NCI-H774 (cell line): ENCODE measurements at places on chromosomes 2 and 18.

DNA sequence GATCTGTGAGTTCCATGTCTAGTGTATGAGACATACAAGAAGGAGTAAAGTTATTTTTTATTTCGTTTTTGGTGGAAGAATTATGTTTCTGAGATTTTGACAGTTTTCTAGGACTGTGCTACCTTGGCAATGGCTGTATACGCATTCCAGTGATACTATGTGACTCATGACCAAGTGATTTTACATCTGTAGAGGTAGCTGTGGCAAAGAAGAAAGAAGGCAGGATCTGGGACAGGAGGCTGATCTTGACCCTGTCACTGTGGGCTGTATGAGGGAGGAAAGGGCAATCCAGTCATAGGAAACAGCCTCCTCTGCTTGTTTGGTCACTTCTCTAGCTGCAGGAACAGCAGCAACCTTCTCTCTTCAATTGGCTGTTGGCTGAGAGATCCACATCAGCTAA is 44.0 kb upstream of the PDCL3 start:
- DNase-seq: no peak

- DNase-seq: no peak
Observed at GRCh38 chr2:185219981-185220380, 518.6 kb upstream of the FSIP2 start.

DNA sequence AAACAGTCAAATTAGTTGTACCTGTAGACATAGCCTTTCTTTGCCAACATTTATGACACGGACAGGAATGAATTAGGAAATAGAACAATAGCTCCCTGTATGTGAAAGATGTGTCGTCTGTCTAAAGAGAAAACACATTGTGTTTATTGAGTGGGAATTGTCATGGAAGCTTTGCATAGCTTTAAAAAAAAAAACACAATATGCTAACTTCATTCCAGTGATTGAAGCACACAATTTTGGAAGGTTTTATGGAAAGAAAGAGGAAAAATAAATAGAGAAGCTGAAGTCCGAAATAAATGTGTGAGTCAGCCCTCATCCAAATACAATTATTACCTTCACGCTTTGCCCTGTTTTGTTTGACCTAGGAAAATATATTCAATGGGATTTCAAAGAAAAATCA is 1095.7 kb downstream of the TSN start:
- no peak for DNase-seq

DNA sequence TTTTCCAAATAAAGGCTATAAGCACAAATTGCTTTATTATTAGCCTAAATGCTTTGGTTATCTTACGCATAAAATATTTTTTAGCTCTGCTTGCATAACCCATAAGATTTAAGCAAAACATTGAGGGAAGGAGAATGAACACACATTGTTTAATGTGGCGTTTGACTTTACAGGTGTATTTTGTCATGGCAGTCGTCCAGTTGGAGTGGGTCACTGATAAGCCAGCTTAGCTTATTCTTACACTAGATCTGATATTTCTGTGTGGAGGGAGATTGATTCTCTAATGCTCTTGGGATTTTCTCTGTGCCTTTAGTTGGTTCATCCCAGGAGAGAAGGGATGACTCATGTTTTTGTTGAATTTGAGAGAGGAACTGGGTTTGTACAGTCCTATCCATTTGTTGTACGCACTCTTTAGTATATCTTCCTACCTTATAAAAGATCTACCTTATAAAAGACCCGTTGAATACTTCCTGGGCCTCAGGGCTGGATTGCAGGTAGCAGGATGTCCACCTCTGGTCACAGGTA is 47.5 kb upstream of the ACYP2 start:
- DNase-seq: no peak

DNA sequence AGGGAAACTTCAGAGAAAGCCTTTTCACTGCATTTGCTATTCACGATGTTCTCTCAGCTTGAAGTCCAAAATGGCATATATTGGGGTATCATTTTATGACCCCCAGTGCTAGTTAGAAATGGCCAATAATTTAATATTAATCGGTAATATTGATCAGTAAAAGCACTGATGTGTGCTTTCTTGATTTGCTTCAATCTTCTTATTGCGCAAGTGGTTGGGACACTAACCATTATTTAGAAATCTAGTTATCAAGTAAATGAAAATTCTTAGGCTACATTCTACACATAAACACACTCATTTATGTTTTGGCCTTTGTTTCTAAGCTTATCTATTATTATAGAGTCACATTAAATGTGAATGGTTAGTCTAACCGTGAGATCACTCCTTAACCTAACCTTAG is 49.7 kb upstream of the VWC2L start:
- DNase-seq: no peak

- no peak for DNase-seq
Observed at GRCh38 chr2:239762655-239763269, 262.4 kb downstream of the NDUFA10 start.

GRCh38 chr2:207412787-207413310 is 116.9 kb upstream of the CREB1 start:
- no peak for DNase-seq

DNA sequence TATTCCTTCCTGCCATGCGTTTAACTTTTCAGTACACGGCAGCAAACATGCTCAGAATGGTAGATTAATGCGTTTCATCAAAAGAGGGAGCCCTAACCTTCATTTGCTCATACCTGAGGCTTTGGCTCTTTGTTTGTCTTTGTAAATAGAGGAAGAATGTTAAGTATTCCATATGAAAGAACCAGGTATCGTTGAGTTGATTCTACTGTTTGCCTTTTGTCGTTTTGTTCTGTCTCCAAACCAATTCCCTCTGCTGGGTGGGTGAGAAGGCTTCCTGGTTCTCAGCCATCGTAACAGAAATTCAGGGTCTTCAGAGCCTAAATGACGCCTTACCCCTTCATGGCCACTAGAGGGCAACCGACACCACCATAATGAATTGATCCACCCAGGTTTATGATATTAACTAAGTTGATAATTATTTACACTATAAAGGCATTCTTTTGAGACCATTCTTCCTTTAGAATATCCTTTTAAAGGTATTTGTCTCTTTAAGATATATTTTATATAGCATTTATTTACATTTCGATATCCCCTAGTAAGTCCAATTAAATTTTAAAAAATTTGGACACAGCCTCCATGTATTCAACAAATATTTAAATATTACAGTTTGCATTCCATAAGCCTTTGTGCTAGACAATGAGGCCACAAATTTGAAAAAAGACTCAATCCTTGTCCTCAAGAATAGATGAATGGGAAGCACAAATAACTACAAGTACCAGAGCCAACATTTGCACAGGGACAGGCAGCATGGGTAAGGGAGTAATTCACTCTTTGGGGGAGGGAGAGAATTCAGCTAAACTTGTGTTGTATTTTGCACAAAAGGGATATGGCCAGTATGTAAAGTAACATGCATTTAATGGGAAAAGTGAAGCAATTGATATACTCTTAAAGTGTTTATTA is 48.1 kb downstream of the TIMM21 start:
- peak; percentile 53 for DNase-seq

GRCh38 chr18:80154293-80154692 is 45.2 kb downstream of the ADNP2 start:
- DNase-seq: no peak

DNA sequence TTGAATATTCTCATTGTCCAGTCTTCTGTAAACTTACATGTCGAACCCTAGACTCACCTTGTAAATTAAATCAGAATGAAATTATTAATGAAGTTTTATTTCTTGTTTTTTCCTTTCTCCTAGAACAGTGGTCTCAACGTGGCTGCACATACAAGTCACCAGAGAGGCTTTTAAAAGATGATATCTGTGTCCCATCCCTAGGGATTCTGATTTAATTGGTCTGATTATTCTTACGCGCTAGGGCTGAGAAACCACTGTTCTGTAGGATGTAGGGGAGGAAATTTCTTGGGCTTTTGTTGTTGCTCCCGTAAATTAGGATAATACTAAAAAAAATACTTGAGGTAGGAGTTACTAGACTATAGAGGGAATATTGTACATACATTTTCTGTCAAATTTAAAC is 32.1 kb downstream of the PPM1B start:
- DNase-seq: no peak

- DNase-seq: no peak
Observed at GRCh38 chr18:58161659-58162058, 117.6 kb downstream of the NEDD4L start.

GRCh38 chr2:44746856-44747615 is 194.5 kb upstream of the SIX3 start:
- DNase-seq: no peak

GRCh38 chr2:181517685-181518301 is 60.6 kb downstream of the ITGA4 start:
- DNase-seq: no peak

- no peak for DNase-seq
Observed at GRCh38 chr2:7738596-7738995, 821.4 kb downstream of the RNF144A start.

DNA sequence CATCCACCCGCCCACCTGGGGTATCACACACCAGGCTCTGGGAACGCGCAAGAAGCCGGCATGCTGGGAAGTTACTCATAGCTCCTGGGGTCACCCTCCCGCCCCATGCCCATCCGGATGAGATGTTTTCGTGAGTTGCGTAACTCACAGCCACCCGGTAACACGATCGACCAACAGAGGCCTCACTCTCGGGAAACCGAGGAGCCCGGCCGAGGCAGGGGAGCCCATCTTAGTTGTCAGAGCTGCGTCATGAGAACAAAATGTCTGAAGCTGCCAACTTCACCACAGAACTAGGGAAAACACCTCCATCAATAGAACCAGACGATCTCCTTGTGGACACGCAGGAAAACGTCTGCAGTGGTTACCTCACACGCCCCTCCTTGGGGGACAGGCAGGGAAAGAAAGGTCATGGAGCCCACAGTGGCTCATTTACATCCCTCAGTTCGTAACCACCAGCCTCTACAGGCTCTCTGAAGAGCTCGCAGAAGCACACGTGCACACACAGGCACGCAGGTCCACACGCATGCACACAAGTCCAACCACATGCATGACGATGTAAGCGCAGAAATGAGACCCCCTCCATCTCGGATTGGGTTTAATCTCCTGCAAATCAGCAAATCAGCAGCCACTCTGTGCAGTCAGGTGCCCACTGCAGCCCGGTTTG is 26.2 kb downstream of the ADI1 start:
- no peak for DNase-seq

GRCh38 chr2:71609958-71610357 is 156.6 kb downstream of the DYSF start:
- no peak for DNase-seq

GRCh38 chr2:45729753-45730512 is 78.5 kb downstream of the PRKCE start:
- no peak for DNase-seq

GRCh38 chr2:227029426-227030105 is 134.4 kb downstream of the COL4A4 start:
- no peak for DNase-seq

- no peak for DNase-seq
Observed at GRCh38 chr18:47903809-47904208, 26.6 kb downstream of the SMAD2 start.

DNA sequence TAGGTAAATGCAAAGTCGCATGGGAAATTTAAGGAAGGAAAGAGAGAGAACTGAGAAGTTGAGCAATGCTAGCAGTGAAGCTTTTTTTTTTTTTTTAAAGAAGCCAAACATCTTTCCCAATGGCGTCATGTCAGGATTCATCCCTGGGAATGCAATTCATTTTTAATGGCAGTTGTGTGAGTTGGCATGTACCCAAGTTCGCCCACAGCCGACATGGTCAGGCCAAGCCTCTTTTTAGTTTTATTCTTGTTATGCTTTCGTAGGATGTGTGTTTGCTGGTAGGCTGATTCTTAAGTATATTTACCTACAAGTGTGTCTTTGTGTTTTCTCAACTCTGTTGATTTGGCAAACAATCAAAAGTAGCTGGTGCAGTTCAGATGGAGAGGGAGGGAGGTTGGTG is 127.6 kb upstream of the ITGA6 start:
- DNase-seq: peak; percentile 64

GRCh38 chr2:129627437-129627836 is 352.0 kb upstream of the RAB6C start:
- no peak for DNase-seq

- no peak for DNase-seq
Observed at GRCh38 chr18:48600456-48601090, 61.7 kb downstream of the CTIF start.

DNA sequence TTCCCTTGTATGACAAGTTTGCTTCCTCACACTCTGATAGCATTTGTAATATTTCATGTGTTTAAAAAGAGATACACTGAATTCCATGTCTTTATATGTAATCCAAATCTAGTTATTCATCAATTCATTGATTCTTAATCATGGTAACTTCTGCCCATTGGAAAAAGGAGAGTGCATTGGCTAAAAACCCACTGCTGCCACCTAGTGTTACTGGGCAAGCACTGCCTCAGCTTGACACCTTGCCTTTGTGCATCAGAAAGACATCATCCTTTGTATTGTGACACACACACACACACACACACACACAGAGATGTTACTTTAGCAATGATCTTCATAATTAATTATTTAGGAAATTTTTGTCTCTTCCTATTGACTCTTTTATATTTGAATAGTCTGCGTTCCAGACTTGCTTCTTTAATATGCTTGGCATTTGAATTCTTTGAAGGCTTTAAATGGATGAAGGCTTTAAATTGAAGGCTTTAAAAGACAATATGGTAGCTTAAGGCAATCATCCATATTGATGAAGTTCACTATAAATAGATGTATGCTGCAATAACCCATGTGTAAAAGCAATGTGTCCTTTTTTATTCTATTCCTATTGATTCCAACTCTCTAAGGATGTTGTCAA is 414.2 kb upstream of the CHST9 start:
- peak; percentile 29 for DNase-seq

DNA sequence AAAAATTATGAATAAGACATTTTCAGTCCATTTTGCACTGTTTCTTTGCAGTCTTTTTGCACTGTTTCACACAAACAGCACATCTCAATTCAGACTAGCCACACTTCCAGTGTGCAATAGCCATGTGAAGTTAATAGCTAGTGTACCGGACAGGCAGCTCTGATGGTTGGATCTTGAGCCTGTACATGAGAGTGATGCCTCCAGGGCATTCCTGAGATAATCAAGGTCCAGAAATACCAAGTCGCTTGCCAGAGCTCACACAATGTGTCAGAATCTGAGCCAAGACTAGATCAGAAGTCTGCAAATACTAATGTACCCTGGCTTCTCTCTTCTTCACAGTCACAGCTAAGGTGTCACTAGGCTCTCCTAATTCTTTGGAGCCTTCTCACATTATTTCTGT is 180.2 kb downstream of the OSR1 start:
- DNase-seq: no peak

DNA sequence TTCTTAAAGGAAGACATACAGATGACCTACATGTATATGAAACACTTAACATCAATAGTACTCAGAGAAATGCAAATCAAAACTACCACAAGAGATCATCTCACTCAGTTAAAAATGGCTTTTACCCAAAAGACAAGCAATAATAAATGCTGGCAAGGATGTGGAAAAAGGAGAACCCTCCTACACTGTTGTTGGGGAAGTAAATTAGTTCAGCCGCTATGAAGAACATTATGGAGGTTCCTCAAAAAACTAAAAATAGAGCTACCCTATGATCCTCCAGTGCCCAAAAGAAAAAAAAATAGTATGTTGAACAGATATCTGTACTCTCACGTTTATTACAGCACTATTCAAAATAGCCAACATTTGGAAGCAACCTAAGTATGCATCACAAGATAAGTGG is 1579.4 kb upstream of the TMEFF2 start:
- no peak for DNase-seq

- no peak for DNase-seq
Observed at GRCh38 chr2:109066917-109067597, 61.9 kb upstream of the SH3RF3 start.
